ENCODE measurements at places on chromosomes 5 and 9.

- DNase-seq = no peak
These were observed 122.7 kb downstream of the ARL15 start for GRCh38 chr5:54187694-54188093.

DNA sequence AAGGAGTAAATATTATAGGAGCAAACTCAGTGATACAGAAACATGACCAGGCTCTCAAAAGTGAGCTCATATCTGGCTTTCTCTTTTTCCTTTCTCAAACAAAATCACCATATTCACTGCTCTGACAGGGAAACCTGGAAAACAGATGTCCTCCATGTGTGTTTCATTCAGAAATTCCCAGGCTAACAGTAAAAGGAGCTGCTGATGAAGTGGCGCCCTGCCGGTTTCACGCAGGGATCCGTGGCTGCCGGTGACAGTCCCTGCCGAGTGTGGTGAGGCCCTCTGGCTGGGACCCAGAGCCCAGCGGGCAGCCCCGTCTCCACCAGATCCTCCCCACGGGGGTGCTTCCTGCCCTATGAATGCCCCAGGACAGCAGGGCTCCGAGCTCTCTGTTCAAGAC is 208.1 kb downstream of the GNA14 start:
- DNase-seq = no peak

DNA sequence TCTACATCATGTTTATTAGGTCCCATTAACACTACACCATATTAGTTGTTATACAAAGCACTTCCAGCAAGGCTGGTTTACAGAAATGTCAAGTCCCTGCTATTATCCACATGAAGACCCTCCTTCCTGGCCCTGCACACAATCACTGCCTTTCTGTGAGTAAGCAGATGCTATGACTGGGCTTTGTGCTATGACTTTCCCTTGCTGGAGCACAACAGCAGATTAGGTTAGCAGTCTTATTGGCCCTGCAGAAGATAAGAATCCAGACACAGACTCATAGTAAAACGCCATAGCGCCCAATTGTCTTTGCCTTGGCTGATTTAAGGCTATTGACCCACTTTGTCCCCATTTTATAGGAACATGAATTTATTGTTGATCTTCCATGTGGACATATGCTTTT is 228.9 kb upstream of the ACTBL2 start:
- DNase-seq = no peak

GRCh38 chr5:151173711-151174611 is 16.4 kb upstream of the ANXA6 start:
- no peak for DNase-seq

GRCh38 chr5:140358738-140359310 is 1.2 kb upstream of the SLC4A9 start:
- no peak for DNase-seq

- DNase-seq = no peak
These were observed 237.8 kb upstream of the TLE4 start for GRCh38 chr9:79334001-79334400.

- DNase-seq = no peak
These were observed 8.6 kb downstream of the MLANA start for GRCh38 chr9:5899292-5899691.

Data from stimulated activated CD4-positive, alpha-beta T cell treated with anti-CD3 and anti-CD28 coated beads, Interleukin-1b, Interleukin-23, amount 100 ng/mL, for 1 hour (primary cell).